ENCODE measurements at places on chromosomes 7 and 10.

GRCh38 chr7:32256811-32257210, 186.6 kb upstream of the PDE1C start:
- no peak for DNase-seq

- no peak for DNase-seq
Observed at GRCh38 chr10:61248013-61248412, 205.2 kb downstream of the TMEM26 start.

DNA sequence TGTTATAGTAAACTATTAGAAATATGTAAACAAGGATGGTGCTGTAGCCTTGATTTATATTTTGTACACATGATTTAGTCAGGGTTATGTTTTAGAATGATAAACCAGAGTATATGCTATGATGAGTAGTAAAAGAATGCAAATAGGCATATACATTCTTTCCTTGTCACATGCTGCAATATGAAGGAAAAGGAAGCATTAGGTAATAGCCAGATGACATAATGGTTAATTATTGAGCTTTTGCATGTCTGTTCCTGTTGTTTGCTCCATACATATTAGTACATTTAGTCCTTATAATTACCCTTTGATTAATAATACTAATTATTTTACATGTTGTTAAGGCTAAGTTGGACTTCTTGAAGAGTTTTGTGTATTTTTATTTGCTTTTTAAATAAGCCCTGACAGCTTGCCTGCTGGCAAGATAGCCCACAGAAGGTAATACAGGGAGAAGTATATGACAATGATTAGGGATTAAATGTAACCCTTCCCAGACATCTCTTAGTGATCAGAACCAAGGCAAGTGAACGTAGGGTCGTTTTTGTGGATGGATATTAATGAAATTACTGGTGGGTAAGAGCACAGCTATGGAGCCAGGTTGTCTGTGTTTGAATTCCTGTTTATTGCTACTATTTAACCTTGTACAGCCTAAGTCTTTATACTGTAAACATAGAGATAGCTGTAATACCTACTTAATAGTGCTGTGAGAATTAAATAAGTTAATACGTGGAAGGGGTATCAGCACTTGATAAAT, 68.4 kb downstream of the PHTF2 start:
- no peak for DNase-seq

DNA sequence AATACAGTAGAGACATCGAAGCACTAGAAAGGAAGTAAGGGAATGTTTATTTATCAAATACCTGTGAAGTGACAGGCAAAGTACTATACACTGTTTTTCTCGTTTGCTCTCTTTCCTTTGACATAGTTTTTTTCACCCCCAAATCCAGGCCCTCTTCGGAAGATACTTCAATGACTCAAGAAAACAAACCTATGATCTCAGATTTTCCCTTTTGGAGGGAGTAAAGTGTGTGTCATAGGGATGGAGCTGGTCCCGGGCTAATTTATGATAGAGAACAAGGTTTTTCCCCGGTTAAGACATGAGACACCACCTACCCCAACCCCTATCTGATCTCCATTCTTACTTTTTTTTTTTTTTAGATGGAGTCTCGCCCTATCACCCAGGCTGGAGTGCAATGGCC, 61.7 kb downstream of the MAP3K8 start:
- DNase-seq = no peak

DNA sequence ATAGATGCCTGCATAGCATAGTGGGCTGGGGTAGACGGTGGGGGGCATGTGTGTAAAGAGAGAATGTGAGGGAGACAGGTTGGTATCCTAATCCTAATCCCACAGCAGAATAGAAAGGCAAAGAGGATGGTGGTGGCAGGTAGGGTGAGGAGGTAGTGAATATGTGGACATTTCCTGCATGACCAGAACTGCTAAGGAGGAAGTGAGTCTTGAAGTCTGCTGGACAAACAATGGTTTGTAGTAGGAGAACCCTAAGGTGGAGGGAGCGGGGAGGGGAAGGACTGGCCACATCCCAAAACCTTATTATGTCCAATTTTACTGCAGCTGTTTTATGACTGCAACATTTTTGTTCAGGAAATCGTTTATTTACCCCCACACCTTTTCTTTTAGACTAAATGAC, 279.7 kb downstream of the AUTS2 start:
- no peak for DNase-seq

DNA sequence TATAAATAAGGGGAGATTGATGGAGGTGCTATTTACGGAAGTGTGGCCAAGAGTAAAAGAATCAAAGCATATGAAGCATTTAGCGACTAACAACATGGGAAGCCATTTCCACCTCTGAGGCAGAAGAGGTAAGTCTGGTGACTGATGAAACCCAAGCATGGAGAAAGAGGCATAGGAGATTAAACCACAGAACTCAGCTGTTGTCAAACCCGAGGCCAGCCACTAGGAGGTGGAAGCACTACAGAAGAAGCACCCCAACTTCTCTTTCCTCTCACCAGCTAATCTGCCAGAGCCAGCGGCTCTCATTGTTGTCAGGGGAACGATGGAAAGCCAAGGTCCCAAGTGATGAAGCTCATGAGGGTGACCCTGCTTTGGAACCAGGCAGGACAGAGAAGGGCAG, 19.6 kb upstream of the CNTNAP2 start:
- DNase-seq = no peak

DNA sequence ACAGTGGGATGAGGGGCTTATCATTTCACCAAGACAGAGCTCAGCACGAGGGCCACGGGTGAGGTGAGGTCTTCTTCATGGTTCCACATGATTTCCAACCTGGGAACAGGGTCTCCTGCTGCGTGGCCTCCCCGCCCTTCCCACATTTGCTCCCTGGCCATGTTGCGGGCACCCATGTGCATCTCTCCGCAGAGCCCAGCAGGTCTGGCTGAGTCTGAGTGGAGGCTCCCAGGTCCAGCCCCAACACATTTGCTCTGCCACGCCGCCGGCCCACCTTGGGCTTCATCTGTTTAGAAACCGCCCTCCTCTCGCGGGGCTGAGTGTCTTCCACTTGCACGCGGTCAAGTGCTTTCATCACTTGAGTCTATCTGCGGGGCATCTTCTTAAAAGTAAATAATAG, 14.8 kb upstream of the PRKAR1B start:
- no peak for DNase-seq

DNA sequence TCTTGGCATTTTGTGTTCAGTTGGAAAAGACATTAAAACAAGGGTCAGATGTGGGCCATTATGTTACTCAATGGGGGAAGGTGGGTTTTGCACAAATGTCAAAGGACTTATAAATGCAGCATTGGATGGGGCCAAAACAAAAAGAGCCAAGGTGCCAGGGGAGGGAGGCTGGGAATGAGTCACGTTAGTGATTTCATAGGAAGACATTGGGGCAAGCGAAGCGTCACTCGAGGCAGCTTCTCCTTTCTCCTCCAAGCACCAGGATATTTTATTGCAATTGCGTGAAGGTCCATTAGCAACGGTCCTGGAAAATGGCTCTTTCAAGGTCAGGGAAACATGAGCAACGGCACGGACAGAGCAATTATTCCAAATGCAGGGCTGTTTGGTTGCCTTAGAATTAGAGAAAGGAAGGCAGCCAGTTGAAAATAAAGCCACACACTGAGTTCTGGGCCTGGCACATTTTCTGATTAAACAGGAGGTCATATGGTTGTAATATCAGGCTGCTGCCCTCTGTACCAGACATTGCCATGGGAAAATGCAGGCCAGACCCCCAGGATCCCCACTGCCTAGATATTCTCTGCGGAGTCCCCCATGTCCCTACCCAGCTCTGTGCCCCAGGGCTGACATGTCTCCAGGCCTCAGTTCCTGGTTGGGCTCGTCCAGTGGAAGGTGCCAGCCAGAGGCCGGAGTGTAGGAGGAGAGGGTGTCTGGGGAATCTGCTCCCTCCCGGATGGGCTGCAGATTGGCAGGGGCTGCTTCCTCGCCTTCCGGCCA, 63.3 kb upstream of the NANOS1 start:
- DNase-seq = no peak

GRCh38 chr7:85781606-85782005, 594.8 kb upstream of the SEMA3D start:
- no peak for DNase-seq

GRCh38 chr7:76352193-76352592, 6.6 kb downstream of the YWHAG start:
- DNase-seq = no peak

GRCh38 chr7:135645296-135645904, 16.9 kb upstream of the STMP1 start:
- DNase-seq = no peak

GRCh38 chr10:133019191-133019590, 68.5 kb upstream of the ADGRA1 start:
- DNase-seq = no peak

DNA sequence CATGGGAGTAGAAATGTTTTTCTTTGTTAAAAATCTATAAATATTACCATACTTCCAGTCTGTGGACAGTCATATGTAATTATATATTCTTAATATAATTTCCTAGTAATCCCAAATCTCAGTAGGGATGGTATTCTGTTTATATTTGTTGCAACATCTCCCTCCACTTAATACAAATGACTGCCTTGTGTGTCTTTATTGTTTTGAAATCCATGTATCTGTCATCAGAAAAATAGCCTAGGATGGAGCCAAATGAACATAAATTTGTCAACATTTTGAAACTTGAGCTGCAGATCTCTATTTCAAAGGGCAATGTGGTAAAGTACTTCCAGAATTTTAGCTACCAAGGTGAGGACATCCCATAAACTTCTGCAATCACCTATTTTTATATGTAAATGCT, 290.7 kb downstream of the TSPAN12 start:
- DNase-seq = no peak

GRCh38 chr7:56810466-56810865, 321.8 kb downstream of the ZNF479 start:
- no peak for DNase-seq

DNA sequence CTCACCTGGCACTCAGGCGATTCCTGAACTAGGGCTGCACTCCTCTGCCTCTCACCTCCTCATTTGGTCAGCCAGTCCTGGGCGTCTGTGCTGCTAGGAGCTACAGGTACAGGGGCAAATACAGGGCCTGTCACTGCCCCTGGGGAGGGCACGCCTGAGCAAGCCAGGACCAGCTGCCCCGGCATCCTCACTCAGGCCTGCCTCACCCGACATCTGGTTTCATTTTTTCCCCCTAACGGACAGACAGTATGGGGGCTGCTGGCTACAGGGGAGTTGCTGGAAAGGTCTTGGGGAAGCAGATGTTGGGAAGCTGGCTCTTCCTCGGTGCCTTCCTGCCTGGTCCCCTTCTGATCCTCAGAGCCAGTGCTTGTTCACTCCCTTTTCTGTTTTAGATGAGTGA, 77.3 kb upstream of the PPIF start:
- DNase-seq = no peak

GRCh38 chr10:31395695-31396094, 76.7 kb downstream of the ZEB1 start:
- no peak for DNase-seq

DNA sequence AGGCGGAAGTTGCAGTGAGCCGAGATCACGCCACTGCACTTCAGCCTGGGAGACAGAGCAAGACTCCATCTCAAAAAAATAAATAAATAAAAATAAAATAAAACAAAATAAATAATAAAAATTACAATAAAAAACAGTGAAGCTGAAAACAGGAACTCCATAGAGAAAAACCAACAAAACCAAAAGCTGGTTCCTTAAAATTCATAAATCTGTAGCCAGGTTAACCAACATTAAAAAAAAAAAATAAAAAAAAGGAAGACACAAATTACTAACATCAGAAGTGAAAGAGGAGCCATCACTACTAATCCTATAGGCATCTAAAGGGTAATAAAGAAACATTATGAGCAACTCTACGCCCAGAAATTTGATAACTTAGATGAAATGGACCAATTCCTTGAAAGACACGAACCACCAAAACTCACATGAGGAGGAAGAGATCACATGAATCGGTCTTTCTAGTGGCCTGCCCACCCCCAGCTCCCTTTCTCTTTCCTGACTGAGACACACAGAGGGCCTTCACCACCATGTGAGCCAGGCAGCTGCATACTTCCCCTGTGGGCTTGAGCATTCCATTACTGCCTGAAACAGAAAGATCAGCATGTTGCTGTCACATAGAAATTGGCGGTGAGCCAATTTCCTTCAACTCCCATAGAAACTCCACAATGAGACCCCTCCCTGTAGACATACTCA, 208.7 kb downstream of the MAD1L1 start:
- no peak for DNase-seq

GRCh38 chr10:66910671-66911070, 15.2 kb upstream of the LRRTM3 start:
- DNase-seq = no peak

- DNase-seq = no peak
Observed at GRCh38 chr7:45684910-45685618, 110.9 kb downstream of the ADCY1 start.

GRCh38 chr7:38700116-38700515, 68.9 kb upstream of the AMPH start:
- DNase-seq = no peak

- no peak for DNase-seq
Observed at GRCh38 chr10:130742941-130743675, 568.4 kb downstream of the TCERG1L start.

DNA sequence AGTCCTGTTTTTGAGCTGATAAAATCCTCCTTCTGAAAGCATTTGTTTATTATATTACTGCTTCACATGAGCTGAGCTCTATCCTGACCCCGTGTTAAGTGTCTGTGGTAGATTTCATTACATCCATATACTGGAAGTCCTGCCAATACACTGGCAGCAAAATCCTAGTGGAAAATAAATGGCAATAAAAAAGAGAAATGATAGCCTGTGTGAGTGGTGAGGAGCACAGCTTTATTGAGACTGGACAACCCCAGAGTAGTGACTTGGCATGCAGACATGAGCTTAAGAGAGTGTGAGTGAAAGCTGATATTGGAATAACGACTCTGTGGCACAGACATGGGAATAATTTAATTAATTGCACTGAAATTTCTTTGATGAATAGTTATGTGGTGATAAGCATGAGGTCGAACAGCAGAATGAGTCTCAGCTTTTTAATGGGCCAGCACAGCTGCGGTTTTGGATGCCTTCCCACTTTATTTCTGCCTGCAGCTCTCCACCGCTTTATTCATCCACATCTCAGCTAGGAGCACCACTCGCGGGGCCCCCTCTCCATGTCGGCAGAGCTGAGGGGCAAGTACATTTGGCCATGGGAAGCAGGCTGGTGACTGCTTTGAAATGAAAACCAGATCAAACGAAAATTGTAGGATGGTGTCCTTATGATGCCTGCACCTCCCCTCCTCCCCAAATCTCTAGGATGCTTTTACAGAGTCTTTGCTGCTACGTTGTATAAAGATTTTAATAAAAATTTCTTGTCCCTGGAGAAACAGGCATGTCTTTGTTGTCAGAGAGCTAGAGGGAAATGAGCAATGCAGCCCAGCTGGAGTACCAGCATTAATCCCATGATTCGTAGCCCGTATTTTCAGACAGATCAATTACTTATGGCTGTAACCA, 494.3 kb downstream of the AUTS2 start:
- DNase-seq = no peak
